ENCODE measurements at places on chromosomes 6 and 20. TPM values are rescaled to one million over a fixed set of nuclear protein-coding genes. Genes with fewer than 3 reads are reported as not detected.

- H3K27me3 ChIP-seq, result no peaks in the 10 kb centered on the region
- no peak for DNase-seq
- H3K4me3 ChIP-seq, result no peak overlapping the region
- no peak overlapping the region for H3K27ac ChIP-seq
- no peaks in the 10 kb centered on the region for H3K4me1 ChIP-seq
- H3K36me3 ChIP-seq, result peaks cover 6% of the 10 kb centered on the region
These were observed 21.6 kb downstream of the ALDH8A1 start for GRCh38 chr6:134928151-134928900.

GRCh38 chr6:4969609-4970285 is 34.1 kb downstream of the RPP40 start:
- H3K4me3 ChIP-seq, result no peak overlapping the region
- no peaks in the 10 kb centered on the region for H3K27me3 ChIP-seq

DNA sequence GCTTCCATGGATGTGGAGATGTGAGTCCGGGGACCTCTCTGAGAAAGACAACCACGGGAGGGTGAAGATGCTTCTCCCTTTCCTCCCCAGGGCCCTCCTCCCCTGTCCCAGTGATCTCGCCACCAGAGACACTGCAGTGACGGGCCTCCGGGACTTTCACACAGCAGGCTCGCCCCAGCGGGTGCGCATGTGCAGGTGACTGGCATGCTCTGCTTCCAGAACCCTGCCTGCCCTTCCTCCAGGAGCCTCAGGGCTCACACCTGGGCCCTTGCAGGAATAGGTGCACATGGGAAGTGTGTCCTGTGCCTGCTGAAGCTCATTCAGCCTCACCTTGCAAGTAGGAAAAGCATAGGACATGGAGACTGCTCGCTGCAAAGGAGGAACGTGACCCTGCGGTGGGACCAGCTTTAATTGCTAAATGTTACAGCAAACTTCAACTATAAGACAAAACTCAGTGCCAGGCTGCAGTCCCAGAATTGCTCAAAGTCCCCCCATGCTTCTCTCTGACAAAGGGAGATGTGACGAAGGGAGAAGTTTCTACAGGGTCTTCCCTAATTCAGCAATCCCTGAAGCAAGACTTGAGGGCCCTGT is 19.2 kb downstream of the CST8 start:
- no peaks in the 10 kb centered on the region for H3K36me3 ChIP-seq
- H3K4me3 ChIP-seq, result no peak overlapping the region
- H3K27ac ChIP-seq, result no peak overlapping the region
- no peak for DNase-seq

- no peak overlapping the region for H3K27ac ChIP-seq
- no peak overlapping the region for H3K4me3 ChIP-seq
- DNase-seq, result peak; percentile 78
- peaks cover 15% of the 10 kb centered on the region for H3K4me1 ChIP-seq
These were observed 187.5 kb upstream of the PDE10A start for GRCh38 chr6:165850434-165851019.

DNA sequence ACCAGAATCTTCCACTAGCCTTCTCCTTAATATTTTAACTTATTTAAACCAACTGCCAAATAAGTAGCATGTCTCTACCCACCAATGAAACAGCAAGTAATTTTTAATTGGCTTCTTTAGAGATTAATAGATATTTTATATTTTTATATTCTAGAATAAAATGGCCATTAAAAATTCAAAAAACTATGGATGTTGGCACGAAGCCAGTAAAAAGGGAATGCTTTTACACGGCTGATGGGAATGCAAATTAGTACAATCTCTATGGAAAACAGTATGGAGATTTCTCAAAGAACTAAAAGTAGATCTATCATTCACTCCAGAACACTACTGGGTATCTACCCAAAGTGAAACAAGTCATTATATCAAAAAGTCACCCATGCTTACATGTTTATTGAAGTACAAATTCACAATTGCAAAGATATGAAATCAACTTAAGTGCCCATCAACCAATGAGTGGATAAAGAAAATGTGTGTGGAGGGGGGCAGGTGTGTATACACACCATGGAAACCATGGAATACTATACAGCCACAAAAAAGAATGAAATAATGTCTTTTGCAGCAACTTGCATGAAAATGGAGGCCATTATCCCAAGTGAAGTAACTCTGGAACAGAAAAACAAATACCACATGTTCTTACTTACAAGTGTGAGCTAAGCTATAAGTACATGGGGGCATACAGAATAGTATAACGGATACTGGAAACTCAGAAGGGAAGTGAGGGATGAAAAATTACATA is 15.1 kb downstream of the SHPRH start:
- no peak overlapping the region for H3K27ac ChIP-seq
- H3K4me3 ChIP-seq, result no peak overlapping the region
- no peak for DNase-seq
- H3K4me1 ChIP-seq, result no peaks in the 10 kb centered on the region
- H3K36me3 ChIP-seq, result peaks cover 73% of the 10 kb centered on the region

DNA sequence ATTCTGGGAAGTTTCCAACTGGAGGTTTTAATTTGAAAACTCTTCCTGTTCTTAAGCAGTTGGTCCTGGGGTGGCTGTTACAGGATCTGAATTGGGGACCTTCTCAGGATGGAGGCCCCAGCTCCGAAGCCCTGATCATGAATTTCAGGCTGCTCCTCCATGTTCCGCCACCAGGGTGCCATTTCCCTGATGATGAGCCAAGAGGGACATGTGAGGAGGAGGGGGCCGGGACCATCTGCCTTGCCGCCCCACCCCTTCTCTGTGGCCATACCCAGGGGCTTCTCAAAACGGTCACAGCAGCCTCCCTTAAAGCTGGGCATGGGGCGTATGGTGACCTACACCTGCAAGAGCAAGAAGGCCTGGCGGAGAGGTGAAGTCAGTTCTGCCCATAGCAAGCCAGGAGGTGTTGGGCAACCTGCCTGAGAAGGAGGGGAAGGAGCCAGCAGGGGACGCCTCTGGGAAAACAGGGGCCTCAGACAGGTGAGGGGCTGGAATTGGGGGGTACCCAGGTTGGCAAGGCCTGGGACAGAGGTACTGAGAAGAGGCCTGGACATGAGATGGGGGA is 3.6 kb upstream of the BAK1 start:
- peaks cover 17% of the 10 kb centered on the region for H3K4me1 ChIP-seq
- no peak overlapping the region for H3K4me3 ChIP-seq
- DNase-seq, result no peak
- no peaks in the 10 kb centered on the region for H3K27me3 ChIP-seq
- H3K36me3 ChIP-seq, result no peaks in the 10 kb centered on the region

DNA sequence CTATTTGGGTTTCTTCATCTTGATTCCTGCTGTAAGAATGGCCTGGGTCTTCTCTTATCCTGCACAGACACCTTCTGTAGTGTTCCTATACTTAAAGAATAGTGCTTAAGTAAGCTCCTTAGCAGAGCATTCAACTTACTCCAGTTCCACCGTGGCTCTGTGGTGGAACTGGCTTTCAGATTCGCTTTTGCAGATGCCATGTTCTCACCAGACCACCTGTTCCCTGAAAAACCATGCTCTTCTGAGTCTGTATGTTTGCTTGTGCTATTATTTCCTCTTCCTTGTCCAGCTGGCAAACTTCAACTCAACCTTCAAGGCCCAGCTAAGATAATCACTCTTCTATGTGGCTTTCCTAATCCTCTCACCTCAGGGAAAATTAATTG is 4.9 kb downstream of the ELMO2 start:
- DNase-seq, result peak; percentile 38
- H3K27me3 ChIP-seq, result no peaks in the 10 kb centered on the region
- peaks cover 3% of the 10 kb centered on the region for H3K36me3 ChIP-seq
- no peak overlapping the region for H3K4me3 ChIP-seq
- peak overlapping the region; percentile 78 for H3K27ac ChIP-seq

- H3K27ac ChIP-seq, result no peak overlapping the region
- H3K4me3 ChIP-seq, result no peak overlapping the region
- no peak for DNase-seq
- peaks cover 100% of the 10 kb centered on the region for H3K36me3 ChIP-seq
- H3K4me1 ChIP-seq, result no peaks in the 10 kb centered on the region
These were observed 57.7 kb downstream of the DHX35 start for GRCh38 chr20:39019805-39020325.

GRCh38 chr6:16979677-16980370 is 122.0 kb upstream of the STMND1 start:
- H3K4me3 ChIP-seq, result no peak overlapping the region
- H3K4me1 ChIP-seq, result no peaks in the 10 kb centered on the region
- no peak for DNase-seq
- no peaks in the 10 kb centered on the region for H3K27me3 ChIP-seq

Gene SLC16A10
- 14.6 TPM for total RNA-seq

Gene GNL1
- 19.2 TPM for total RNA-seq

Gene PCED1A
- 18.2 TPM for total RNA-seq

Gene OR2J3
- not detected for total RNA-seq

Gene TENT5A
- total RNA-seq, result 54.0 TPM

Gene RGS17
- total RNA-seq, result 1.7 TPM

Gene PXMP4
- total RNA-seq, result 0.72 TPM

Gene CNR1
- 4.0 TPM for total RNA-seq

Measured in stomach (tissue), 19 donors.